Activated CD4-positive, alpha-beta T cell treated with anti-CD3 and anti-CD28 coated beads for 1 hour (primary cell): ENCODE measurements at places on chromosomes 7 and 10.

DNA sequence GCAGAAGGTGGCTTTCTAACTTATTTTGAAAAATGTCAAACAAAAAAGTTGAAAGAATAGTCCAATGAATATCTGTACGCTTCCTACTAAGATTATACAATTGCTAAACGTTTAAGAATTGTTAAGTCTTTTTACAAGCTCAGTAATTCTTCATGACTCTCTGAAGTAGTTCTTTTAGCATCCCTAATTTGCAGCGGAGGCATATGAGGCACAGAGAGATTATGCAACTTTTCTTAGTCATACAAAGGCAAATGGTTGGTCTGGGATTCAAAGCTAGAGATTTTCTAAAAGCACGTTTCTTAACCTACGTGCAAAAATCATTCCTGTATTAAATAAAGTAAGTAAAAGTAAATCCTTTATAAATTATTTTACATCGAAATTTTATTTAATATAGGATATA is 254.2 kb downstream of the MAGI2 start:
- no peak for DNase-seq

DNA sequence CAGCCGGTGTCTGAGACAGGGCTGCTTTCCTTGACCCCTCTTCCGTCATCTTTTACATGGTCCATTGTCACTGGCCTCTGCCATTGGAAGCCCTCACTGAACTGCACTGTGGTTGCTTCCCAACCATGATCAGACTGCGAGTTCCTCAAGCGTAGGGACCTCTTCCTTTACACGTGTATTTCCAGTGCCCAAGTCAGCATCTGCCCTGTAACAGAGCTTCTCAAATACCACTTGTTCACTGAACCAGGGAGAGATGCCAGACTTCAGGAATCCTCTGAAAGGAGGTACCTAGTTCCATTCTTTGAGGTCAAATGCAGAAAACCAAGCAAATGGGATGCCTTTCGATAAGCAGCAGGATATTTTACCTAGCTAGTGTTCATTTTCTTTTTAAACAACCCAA is 145.1 kb downstream of the NRP1 start:
- DNase-seq: no peak

- no peak for DNase-seq
Observed at GRCh38 chr7:128932862-128933179, 4.9 kb upstream of the IRF5 start.

- no peak for DNase-seq
Observed at GRCh38 chr10:2798336-2799022, 268.9 kb upstream of the PFKP start.

- no peak for DNase-seq
Observed at GRCh38 chr7:89926701-89927100, 227.6 kb upstream of the STEAP1 start.

DNA sequence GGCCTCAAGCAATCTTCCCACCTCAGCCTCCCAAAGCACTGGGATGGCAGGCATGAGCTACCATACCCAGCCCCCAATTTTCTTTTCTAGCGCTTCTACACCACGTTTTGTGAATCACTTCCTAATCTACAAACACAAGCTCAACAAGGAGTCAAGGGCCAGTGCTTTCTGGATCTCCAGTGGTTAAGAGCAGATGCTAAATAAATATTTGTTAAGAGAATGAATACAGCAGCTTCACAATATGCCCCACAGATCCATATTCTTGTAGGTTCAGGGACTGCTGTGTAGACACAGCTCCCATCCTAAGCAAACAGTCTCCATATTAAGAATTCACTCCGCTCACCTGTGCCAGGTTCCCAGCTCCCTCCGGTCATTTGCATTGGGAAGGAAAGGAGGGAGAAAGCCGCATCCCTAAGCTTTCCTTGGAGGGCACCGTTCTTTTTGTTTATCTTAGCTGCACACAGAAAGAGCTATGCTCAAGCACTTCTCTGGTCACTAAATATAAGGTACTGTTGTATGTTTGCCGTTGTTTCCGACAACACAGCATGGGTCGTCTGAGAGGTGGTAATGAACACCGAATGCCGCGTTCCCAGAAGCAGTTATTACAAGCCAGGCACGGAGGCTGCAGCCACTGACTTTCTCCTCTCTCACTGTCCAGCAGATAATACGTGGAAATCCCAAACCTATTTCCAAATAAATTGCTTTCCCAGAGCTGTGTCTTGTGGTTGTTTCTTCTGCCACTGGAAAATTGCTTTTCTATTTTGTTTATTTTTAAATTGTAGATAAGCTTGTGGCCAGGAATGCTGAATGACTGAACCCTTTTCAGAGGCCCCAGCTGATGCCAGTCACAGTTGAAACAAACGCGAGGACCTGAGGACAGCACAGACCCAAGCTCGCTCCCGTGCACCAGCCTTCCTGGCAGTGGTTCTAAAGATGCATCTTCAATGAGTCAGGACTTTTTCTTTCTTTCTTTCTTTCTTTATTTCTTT is 217.1 kb downstream of the PRPF18 start:
- DNase-seq: no peak

DNA sequence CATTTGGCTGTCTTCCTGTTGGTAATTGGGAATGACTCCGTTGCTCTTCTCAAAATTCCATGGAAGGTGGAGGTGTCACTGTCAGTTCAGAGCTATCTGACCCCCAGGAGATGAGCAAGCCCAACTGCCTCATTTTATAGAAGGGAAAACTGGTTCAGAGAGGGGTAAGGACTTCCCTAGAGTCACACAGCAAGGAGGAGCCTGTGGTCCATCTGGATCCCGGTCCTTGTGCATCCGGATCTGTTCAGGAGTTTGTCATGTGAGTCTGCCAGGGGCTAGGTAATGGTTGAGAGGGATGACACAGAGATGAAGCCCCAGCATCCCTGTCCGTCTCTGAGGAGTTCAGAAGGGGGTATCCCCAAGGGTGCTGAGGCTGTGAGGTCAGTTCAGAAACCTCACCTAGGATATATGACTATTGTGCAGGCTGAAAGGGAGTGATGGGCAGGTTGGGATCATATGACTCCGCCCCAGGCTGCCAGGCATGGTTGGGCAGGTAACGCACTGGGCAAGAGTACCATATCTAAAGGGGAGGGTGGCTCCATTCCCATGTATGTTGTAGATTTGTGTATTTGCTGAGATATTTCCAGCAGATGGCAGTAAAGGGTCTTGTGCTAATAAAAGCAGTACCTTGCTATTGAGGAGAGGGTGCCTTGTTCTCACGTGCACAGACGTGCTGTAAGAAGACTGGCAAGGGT is 16.0 kb upstream of the SLC29A3 start:
- DNase-seq: no peak

DNA sequence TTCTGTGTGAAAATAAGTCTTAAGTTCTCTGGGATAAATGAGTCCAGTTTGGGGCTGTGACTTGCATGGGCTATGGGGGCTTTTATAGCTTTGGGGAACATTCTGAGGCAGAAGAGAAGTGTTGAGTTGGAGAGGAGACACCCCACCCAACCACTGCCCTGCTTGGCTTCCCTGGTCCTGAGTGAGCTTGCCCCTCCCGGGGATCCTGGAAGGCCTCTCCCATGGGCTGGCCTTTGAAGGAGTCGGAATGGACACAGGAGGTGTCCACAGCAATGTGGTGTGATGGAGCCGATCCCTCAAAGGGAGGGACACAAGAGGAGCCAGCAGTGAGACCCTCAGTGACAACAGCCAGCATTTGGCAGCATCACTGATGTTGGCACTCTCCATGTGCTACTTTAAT is 89.8 kb downstream of the GLRX3 start:
- no peak for DNase-seq

- DNase-seq: no peak
Observed at GRCh38 chr7:35019801-35020200, 17.5 kb downstream of the DPY19L1 start.

DNA sequence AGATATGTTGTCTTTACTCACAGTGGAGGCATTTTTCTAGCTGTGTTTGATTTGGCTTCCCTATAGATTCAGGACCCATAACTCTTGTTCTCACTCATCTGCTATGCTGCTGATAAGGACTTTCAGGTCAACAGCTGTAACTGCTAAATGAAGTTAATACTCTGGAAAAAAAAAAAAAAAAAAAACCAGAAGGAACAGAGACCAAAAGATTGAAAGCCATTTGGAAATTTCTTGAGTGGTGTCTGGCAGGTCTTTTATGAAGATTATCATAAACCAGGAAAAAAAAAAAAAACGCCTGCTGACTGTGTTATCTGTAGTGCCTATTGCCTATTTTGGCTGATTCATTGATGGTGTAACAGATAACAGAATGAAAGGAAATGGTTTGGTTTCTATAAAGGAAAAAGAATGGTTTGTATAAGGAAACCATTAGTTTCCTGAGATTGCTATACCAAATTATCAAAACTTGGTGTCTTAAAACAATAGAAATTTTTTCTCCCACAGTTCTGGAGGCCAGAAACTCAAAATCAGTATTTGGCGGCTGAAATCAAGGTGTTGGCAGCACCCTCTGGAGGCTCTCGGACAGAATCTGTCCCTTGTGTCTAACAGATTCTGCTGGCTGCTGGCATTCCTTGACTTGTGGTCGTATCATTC is 60.5 kb upstream of the BET1 start:
- no peak for DNase-seq

GRCh38 chr7:44989132-44989531 is 10.3 kb upstream of the MYO1G start:
- no peak for DNase-seq

GRCh38 chr10:88979603-88980002 is 11.0 kb upstream of the FAS start:
- DNase-seq: no peak

GRCh38 chr7:33601101-33601500 is 304.2 kb upstream of the BMPER start:
- no peak for DNase-seq

DNA sequence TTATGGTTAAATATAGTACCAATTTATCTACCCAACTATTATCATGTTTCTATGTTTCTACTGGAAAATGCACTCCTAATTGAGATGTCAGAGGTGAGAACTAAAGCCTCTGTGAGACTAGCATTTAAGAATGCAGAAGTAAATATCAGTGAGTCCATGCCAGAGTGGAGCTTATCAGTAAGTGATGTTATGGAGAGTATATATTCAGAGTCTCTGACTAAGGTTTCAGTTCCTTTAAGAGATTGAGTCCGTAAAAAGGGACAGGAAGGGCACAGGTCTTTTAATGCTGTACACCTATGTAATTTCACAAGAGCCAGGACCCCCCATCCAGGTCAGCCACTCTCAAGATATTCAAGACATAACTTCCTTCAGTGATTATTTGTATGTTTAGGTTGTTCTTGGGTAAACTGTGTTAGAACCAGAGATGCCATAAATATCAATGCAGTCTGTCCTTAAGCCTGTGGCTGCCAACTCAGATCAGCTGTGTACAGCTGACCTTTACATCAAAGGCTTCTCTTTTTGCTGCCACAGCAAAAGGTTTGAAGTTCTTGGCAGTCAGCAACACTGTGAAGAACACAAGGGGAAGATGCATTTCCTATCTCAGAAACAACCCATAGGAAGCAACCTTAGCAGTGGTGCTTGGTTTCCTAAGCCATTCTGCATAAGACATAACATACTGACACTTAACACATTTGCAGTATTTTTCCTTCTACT is 244.8 kb downstream of the BICC1 start:
- DNase-seq: no peak

GRCh38 chr7:112962815-112963214 is 123.8 kb downstream of the GPR85 start:
- no peak for DNase-seq

DNA sequence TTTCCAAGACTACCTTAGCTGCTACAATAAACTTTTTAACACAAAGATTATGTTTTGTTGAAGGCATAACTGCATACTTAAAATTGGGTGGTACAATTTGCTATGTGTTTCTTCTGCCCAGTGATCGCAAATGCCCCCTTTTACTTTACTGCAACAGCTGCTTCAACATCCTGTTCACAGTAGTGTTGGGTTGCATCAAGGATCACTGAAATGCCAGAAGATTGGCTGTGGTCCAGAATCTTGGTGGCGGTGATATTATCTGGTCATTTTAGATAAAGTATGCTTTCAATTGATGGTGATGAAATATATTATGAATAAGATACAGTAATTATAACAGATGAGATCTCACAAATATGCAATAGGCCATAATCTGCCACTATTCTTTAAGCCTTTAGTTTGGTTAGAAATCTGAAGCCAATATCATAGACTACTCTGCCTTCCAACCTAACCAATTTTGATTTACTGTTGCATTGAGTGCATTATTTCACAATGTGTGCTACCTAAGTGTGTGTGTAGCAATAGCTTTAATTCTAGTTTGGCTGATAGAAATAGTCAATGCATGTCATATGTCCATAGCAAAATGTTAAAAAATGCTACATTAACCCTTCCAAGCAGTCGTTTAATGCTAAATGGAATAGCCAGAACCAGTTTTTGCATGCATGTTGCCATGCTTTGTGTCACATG is 29.8 kb upstream of the ING3 start:
- no peak for DNase-seq

DNA sequence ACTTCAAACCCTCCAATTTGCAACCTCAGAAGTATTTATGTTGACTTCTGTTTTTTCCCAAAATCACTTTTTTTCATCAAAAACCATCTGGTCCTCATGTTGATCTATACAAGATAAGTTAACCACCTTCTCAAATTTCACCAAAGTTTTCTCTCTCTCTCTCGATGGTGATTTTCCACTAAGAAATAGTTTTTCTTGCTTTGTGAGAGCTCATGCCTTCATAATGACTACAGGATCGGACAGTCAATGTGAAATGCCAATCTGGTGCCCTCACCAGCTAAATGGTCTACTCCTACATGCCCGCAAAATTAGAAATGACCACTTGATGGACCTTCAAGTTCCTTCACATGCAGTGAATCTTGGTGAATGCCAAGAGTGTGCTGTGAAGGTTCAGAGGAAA is 40.4 kb downstream of the CNNM1 start:
- no peak for DNase-seq

- DNase-seq: no peak
Observed at GRCh38 chr7:33868166-33868565, 37.2 kb upstream of the BMPER start.

- DNase-seq: no peak
Observed at GRCh38 chr10:68296843-68297663, 34.8 kb upstream of the HNRNPH3 start.
